Progenitor cell of endocrine pancreas (in vitro differentiated cells): ENCODE measurements at places on chromosomes 16 and 17. TPM values are rescaled to one million over a fixed set of nuclear protein-coding genes. Genes with fewer than 3 reads are reported as not detected.

The ZNF205 gene
- 23.3 and 23.9 TPM in 2 replicates for total RNA-seq

GRCh38 chr17:77729587-77729986, 228.9 kb upstream of the TNRC6C start:
- H3K4me3 ChIP-seq, result no peak overlapping the region
- no peaks in the 10 kb centered on the region for H3K36me3 ChIP-seq
- H3K27me3 ChIP-seq, result peaks cover 10% of the 10 kb centered on the region
- H3K4me1 ChIP-seq, result no peaks in the 10 kb centered on the region

- H3K27me3 ChIP-seq, result no peaks in the 10 kb centered on the region
- H3K27ac ChIP-seq, result no peak overlapping the region
- no peak for DNase-seq
- H3K4me3 ChIP-seq, result no peak overlapping the region
- H3K4me1 ChIP-seq, result peaks cover 31% of the 10 kb centered on the region
Observed at GRCh38 chr17:2962236-2962635, 101.2 kb downstream of the OR1D5 start.

GRCh38 chr17:16339402-16339801, 13.9 kb downstream of the CENPV start:
- H3K27ac ChIP-seq, result no peak overlapping the region
- peaks cover 19% of the 10 kb centered on the region for H3K36me3 ChIP-seq
- no peak for DNase-seq
- no peaks in the 10 kb centered on the region for H3K4me1 ChIP-seq
- no peaks in the 10 kb centered on the region for H3K27me3 ChIP-seq

GRCh38 chr17:39946551-39947330, 16.1 kb upstream of the GSDMA start:
- peaks cover 19% of the 10 kb centered on the region for H3K27me3 ChIP-seq
- no peak overlapping the region for H3K4me3 ChIP-seq
- peaks cover 3% of the 10 kb centered on the region for H3K4me1 ChIP-seq
- no peak overlapping the region for H3K27ac ChIP-seq

DNA sequence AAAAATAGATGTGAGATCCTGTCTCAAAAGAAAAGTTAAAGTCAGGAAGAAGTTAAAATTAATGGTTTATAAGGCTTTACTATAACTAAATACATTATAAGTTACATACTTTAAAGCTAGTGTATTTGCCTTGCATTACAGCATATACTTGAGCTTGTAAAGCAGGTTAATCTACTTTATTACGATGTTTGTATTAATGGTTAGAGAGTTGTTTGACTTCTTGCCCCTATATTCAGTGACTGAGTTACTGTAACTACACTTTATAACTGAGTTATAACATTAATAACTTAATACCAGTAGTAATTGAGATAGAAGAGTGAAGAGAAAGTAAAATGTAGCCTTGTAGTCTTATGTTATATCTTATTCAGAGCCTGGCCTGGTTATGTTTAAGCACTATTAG, 22.9 kb downstream of the CLTC start:
- H3K27me3 ChIP-seq, result no peaks in the 10 kb centered on the region
- no peak overlapping the region for H3K4me3 ChIP-seq
- no peak for DNase-seq
- peaks cover 11% of the 10 kb centered on the region for H3K36me3 ChIP-seq
- H3K27ac ChIP-seq, result peak overlapping the region; percentile 38
